ENCODE measurements at places on chromosomes 2 and 18.

GRCh38 chr2:232900811-232901735 lies 31.0 kb downstream of the SNORC start:
- no peak for DNase-seq

DNA sequence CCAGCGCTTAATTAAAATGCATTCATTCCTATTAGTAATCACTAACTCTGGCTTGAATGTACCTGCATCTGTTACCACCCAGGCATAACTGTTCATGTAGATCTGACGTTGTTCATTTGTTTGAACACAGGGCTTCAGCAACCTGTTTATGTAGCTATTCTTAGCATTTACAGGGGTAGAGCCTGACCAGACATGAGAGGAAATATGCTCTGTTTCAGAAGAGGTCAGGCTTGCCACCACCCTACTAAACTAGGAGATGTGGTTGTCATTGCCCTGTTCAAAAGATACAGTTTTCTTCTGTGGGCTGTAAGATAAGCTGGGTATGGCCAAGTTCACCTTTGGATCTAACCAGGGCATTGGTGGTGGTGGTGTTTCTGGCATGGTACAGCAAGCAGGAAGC lies 8.8 kb downstream of the MGAT5 start:
- DNase-seq = no peak

GRCh38 chr2:12637754-12638153 lies 79.0 kb upstream of the TRIB2 start:
- no peak for DNase-seq

- no peak for DNase-seq
Observed at GRCh38 chr2:142037744-142038143, 93.1 kb downstream of the LRP1B start.

- DNase-seq = no peak
Observed at GRCh38 chr2:42053482-42053790, 5.6 kb downstream of the PKDCC start.

DNA sequence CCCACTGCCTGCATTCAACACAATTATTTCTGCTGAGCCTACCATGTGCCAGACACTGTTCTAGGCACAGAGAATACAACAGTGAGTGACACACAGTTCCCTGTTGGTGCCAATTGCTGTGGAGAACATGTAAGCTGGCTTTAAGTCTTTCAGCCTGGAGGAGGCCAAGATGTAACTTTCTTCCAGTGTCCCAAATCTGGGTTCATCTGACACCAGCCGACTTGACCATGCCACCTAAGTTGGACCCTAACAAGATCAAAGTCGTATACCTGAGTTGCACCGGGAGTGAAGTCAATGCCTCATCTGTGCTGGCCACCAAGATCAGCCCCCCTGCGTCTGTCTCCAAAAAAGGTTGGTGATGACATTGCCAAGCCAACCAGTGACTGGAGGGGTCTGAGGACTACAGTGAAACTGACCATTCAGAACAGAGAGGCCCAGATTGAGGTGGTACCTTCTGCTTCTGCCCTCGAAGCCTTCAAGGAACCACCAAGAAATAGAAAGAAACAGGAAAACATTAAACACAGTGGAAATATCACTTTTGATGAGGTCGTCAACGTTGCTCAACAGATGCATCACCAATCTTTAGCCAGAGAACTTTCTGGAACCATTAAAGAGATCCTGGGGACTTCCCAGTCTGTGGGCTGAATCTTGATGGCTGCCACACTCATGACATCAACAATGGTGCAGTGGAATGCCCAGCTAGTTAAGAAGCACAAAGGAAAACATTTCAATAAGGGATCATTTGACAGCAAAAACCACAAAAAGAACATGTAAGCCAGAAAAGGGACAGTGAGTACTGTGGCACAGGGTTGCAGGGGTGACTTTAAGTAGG lies 6.3 kb downstream of the TRABD2A start:
- DNase-seq = peak; percentile 28

GRCh38 chr18:25253136-25253535 lies 98.8 kb downstream of the ZNF521 start:
- DNase-seq = no peak

DNA sequence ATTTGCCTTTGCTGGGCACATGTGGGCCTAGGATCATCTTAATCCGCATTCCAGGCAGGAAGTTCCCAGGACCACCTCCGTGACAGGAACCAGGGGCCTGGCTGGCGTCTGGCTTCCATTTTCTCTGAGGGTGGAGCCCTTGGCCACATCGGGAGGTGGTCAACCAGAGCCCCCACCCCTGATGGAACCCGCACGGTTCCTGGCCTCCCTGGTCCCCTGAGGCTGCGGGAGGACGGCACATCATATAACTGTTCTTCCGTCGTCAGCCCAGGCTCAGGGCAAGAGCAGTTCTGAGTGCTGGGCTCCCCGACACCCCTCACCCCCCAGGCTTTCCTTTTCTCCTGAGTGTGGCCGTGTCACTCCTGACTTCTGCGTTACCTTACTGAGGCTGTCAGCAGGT lies 13.5 kb downstream of the ESPNL start:
- DNase-seq = no peak

DNA sequence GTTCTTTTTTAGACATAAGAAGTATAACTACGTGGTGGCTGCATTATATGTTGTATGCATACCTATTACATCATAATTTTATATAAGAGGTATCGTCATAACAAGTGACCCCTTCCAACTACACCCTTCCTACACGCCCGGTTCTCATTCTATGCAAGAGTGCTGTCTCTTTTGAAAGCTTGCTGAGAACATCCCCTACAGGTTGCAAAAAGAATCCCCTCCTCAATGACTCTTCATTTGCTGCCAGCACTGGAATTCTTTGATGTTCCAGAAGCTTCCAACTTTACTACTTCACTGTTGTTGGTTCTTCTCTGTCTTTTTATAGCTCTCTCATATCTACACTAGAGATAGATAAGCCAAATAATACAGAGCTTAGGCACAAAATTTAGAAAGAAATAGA lies 66.4 kb downstream of the CDH7 start:
- DNase-seq = no peak

- no peak for DNase-seq
Observed at GRCh38 chr2:54757500-54757899, 34.0 kb downstream of the EML6 start.

All from non-pigmented ciliary epithelial cell (primary cell).